H4 (cell line): ENCODE measurements at places on chromosomes 16 and 17. TPM values are rescaled to one million over a fixed set of nuclear protein-coding genes. Genes with fewer than 3 reads are reported as not detected.

Gene HYDIN
- total RNA-seq: 0.15 and 0.64 TPM in 2 replicates

Gene TMC5
- total RNA-seq: not detected in 2 replicates

Gene ZG16B
- total RNA-seq: 0.14 TPM in 1 of 2 replicates, not detected in the other

Gene PPM1E
- total RNA-seq: 0.88 and 3.1 TPM in 2 replicates

Gene CDRT4
- 2.4 TPM in 1 of 2 replicates, not detected in the other for total RNA-seq

Gene GNG13
- total RNA-seq: not detected in 2 replicates

- no peak for DNase-seq
Observed at GRCh38 chr17:83146347-83146746, 66.9 kb downstream of the METRNL start.

GRCh38 chr16:2091547-2092255 is 43.9 kb downstream of the TSC2 start:
- DNase-seq: no peak

GRCh38 chr16:65414284-65414984 is 292.6 kb upstream of the CDH11 start:
- peak; percentile 88 for DNase-seq
